ENCODE measurements at places on chromosomes 4 and X.

DNA sequence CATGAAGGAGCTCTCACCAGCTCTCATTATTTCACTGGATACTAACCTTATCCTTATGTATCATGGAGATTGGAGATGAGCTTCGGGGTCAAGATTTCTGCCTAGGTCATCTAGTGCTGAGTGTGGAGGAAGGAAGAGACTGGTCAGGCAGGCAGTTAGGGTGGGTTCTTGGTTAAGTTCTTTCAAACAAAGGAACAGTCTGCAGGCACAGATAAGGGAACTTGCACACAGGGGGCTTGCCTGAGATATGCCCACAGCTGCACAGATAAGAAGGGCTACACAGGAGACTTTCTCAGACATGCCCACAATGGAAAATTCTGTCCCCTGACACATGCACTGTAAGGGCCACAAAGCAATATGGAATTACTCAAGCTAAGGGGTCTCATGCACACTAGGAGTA, 904.1 kb downstream of the NLGN4X start:
- DNase-seq: no peak

DNA sequence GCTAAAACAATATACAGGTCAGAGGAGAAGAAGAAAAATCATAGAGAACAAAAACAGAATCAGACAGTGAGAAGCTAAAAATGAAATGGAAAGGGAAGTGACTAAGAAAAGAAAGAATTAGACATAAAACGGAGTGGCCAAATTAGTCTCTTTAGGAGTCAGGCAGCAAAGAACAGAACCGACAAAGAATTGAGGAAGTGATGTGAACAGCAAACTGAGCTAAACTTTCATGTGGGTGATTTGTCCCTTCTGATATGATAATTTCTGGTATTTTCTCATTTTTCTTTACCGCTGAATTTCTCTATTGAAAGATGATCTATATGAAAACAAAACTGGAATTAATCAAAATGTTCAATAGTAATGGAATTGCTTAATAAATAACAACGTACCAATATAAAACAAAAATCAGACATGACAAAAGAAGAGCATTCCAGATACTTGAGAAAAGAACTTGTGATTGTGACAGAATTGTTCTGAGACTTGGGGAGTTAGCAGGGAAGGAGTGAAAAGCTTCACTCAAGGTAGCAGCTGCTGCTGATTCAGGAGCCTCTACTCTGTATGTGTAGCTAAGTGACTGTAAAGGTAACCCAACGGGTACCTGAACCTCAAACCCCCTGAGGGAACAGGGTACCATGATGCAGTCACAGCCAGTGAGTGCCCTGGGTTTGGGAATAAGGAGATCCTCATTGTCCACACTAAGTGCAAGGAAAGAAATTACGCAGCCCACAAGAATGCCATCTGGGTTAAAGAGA, 8.8 kb downstream of the TAPT1 start:
- no peak for DNase-seq

DNA sequence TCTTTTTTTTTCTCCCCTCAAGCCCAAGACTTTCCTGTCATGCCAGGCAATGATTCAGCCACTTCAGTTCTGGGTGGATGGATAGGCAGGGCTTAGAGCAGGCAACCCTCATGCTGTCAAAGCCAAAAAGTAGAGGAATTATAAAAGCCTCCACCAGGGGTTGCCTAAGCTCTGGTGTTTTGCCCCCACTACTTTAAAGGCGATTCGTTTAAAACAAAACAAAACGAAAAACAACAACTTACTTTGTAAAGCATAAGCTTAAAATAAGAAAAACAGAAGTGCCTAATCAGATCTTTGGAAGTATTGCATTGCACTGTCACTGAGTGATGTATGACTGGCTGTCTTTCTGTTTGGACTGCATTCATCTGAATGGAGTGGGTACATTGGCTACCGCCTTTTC, 5.3 kb upstream of the IDS start:
- DNase-seq: no peak

DNA sequence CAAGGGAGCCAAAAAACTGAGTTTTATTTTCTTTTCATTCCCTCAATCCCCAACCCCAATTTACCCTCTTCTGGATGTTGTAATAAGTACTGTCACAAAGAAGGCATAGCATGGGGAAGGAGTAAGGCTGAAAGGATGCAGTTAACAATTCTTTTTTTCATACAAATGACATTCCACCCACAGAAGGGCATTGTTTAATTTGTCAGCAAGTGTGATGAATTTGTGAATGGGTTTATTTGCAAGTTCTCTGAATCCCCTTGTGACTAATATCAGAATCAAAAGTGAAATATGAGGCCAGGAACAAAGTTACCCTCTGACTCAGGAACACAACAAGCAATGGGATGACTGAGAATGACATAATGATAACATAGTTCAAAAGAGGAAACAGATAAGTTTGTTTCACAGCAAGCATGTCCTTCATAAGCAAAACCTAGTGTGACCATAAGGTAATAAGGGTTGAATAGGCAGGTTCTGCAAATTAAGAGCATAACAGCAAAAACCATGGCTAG, 2.1 kb downstream of the GEMIN8 start:
- no peak for DNase-seq

GRCh38 chr4:77911842-77912450, 49.3 kb downstream of the MRPL1 start:
- DNase-seq: no peak

DNA sequence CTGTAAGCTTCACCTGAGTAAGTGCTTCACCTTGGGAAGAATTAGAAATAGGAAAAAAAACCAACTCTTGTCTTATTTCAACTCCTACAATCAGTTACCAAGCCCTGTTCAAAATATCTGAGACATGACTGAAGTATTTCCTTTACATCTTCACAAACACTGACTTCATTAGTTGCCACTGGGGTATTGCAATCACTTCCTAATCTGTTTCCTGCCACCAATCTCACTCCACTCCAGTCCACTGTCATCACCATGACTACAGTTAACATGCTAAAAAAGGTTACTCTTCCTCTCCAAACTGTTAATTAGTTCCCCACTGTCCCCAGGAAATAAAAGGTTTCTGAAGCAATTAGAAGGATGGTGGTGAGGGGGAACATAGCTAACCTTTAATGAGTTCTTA, 3.3 kb upstream of the SUPT20HL1 start:
- DNase-seq: no peak

GRCh38 chrX:53715346-53715924, 28.9 kb upstream of the HUWE1 start:
- DNase-seq: no peak

- peak; percentile 25 for DNase-seq
Observed at GRCh38 chr4:183905081-183905592, at the start of gene STOX2. TSS of gene STOX2 (plus strand) at chr4:183905307. CDS start at chr4:183906791, 1,484 bp downstream.

DNA sequence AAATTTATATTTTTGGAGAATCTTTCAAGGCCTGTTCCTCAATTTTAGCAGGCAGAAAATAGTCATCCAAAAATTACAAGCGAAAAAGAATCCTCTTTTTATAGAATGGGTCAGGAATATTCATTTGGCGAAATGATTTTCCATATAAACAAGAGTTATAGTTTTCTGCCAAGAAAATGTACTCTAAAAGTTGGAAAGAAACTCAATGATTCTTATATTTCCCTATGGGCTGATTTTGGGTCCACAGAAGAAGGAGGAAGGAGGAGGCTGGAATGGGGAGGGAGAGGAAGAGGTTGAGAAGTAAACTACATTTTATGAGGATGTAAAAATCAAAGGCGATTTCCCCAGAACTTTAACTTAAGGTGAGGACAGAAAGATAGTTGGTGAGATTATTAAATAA, 159.3 kb downstream of the DCAF12L1 start:
- no peak for DNase-seq

GRCh38 chrX:121337816-121338215, 290.4 kb downstream of the GLUD2 start:
- DNase-seq: no peak

DNA sequence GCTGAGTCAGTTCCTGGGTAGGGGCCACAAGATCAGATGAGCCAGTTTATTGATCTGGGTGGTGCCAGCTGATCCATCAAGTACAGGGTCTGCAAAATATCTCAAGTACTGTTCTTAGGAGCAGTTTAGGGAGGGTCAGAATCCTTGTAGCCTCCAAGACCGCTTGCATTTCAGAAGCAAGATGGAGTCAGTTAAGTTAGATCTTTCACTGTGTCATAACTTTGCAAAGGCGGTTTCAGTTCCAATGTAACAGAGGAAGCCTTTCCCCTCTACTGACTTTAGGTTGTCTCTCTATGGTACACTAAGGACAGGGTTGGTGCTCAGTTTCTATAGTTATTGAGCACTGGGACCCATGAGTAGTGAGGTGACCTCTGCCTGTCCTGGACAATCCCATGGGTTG, 127.3 kb upstream of the WDR1 start:
- no peak for DNase-seq

DNA sequence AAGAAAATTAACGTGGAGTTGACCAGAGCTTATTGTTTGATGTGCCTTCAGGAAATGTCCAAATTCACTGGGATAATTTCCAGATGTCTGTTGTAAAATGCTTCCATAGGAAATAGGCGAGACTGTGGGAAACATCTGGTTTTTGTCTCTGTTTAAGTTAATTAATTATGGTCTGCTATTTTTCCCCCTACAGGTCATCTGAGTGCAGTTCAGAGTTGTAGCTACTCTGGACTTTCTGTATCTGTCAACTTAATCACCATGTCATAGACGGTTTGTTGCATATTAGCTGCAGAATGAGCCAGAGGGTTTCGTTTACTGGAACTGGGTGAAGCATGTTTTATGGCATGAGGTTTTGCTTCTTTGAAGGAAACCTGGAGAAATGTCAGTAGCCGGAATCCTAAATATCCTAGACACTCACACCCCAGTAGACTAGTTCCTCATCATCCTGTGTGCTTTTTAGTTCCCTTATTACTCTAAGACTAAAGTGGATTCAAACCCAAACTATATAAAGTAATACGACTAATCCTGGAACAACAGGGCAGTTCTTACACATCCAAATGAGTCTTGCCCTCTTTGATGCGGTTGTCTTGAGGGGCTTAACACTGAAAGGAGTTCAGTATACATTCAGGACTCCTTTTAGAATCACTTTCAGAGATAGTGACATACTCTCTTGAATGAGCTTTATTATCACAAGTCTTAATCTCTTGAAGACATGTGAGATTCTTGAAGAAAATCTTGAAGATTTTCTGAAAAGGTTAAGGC, 62.5 kb downstream of the PPEF1 start:
- no peak for DNase-seq

DNA sequence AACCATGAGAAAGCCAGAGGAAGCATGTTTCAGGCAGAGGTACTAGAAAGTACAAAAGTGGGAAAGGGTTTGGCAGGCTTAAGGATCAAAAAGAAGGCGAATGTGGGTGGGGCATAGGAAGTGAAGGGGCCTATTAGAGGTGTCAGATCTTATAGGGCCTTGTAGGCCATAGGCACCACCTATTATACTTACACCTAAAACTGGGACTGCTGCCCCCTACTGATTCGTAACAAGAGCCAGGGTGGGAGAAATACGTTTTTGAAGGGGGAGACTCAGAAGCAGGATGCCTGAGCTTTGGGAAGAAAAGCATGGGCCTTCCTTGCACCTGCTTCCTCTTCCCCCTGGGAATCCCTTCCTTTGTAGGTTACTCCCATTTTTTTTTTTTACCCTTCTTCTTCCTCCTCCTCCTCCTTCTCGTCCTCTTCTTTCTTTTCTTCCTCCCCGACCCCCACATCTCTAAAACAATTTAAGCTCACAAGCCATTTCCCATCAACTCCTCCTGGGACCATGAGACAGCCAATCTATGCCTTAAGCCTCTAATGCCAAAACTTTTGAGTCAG, 40.7 kb upstream of the GPC3 start:
- no peak for DNase-seq

DNA sequence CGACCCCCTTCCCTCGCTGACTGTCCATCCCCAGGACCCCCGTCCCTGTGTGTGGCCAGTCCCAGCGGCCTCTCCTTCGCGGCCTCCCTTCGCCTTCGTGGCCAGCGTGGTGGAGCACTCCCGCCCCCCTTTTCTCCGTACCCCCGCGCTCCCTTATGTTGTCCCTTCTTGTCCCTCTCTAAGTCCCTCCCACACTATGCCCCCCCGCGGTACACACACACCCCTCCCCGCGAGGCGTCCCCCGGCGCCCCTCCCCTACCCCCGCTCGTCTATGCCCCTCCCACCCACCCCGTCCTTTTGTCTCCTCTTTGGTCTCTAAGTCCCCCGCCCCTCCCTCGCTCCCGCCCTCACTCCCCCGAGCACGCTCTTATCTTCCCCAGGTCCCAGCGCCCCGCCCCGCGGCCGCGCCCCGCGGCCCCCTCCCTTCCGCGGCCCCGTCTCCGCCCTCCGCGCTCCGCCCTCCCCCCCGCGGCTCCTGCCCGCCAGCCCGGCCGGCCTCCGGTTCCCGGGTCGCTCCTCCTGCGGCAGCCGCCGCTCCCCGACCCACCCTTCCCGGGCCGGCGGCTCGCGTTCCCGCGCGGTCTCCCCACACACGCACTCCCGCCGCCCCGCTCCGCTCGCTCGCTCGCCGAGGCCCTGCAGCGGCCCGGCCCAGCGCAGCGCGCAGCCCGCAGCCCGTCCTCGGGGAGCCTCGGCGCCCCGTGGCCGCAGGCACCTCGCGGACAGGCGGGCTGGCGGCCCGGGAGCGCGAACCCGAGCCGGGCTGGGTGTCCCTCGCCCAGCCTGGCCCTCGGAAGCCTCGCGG, 26.3 kb downstream of the UTP14A start:
- DNase-seq: peak; percentile 24

GRCh38 chr4:10625131-10625530, 59.4 kb downstream of the CLNK start:
- DNase-seq: no peak

- no peak for DNase-seq
Observed at GRCh38 chrX:129534816-129535578, 5.1 kb upstream of the OCRL start.

- no peak for DNase-seq
Observed at GRCh38 chr4:4424499-4425115, 37.7 kb downstream of the NSG1 start.

DNA sequence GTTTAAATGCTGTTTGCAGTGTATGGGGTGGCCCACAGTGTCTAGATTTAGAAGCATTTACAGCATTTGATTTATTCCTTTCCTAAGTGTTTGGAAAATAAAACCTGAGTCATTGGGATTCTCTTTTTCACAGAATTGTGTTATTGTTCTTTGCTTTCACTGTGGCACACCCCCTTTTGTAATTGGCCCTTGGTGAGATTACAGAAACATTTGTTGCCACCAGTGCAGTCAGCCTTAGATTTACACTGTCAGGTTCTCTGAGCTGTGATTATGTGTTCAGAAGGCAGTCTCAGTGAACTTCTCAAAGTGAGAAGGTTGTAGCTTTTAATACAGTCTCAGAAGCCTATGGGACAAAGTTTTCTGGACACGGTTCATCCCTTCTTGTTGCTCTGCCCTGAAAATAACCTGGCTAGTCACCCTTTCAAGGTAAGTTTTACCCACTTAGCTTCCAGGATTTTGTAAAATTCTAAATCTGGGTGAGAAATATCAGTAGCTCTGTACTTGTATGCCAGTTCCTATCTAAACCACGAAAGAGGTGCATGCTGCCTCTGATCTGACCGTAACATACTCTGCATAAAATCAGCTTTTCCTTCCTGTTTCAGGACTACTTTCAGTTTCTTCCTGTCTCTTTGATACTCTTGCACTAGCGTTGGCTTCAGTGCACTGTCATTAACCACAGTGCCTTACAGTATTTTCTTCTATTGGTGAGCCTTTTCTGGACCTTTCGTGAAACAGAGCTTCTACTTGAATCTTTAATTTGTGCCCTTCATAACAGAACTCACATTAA, 12.6 kb downstream of the RUFY3 start:
- no peak for DNase-seq
